Activated naive CD8-positive, alpha-beta T cell treated with anti-CD3 and anti-CD28 coated beads, Interleukin-2, amount 10 ng/mL, durations not matched to agents 7 days and 5 days (primary cell): ENCODE measurements at places on chromosomes 2 and 18. TPM values are rescaled to one million over a fixed set of nuclear protein-coding genes. Genes with fewer than 3 reads are reported as not detected.

The ERMN gene
- total RNA-seq = 3.6 TPM

DNA sequence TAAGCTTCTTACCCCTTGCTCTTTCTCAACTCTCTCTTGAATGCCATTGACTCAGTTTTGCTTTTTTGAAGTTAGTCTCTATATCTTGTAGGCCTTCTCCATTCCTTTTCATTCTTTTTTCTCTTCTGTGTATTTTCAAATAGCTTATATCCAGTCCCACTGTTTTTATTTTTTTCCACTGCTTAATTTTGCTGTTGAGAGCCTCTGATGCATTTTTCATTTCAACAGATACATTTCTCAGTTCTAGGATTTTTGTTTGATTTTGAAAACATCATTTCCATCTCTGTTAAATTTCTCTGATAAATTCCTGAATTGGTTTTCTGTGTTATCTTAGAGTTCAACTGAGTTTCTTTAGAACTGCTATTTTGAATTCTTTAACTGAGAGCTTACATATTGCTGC is 45.9 kb downstream of the MIB1 start:
- no peak for DNase-seq

DNA sequence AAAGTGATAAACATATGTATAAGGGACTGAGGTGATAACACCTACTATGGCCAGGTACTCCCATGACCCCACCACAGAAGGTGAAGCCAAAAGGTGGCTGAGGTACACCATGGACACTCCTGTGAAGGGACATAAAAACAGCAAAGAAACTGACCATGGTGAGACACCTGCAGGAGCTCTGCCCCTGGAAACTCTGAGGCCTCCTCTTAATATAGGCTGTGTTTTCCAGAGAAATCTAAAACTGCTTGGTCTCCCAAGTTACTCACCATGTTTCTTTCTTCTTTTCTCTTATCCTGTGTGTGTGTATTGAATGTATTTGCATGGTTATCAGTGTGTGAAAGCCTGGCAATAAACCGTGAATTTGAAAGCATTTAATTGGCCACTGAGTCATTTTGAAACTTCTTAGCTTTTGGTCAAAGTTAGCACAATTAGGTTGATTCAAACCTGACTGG is 739.3 kb upstream of the GCFC2 start:
- no peak for DNase-seq

- no peak for DNase-seq
Observed at GRCh38 chr2:162282765-162283425, 35.6 kb downstream of the IFIH1 start.

- no peak for DNase-seq
Observed at GRCh38 chr2:120878970-120879369, 143.3 kb downstream of the GLI2 start.

DNA sequence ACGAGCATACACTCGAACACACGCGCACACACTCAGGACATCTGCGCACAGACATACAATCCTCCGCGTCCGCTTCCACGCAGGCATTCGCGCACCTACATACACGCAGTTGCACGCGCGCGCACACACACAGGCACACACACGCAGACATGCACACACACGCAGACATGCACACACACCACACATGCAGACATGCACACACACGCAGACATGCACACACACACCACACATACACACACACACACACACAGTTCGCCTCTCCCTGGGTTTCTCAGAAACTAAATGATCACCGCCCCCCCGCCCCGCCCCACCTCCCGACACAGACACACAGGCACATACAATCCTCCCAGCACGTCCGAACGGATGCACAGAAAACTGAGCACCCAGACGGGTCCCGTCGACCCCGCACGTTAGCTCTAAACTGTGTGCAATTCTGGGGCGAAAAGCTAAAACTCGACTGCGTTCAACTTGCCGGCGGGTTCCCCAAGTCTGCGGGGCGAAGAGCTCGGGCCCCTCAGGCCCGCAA is 1.0 kb downstream of the EPHA4 start:
- DNase-seq = no peak

DNA sequence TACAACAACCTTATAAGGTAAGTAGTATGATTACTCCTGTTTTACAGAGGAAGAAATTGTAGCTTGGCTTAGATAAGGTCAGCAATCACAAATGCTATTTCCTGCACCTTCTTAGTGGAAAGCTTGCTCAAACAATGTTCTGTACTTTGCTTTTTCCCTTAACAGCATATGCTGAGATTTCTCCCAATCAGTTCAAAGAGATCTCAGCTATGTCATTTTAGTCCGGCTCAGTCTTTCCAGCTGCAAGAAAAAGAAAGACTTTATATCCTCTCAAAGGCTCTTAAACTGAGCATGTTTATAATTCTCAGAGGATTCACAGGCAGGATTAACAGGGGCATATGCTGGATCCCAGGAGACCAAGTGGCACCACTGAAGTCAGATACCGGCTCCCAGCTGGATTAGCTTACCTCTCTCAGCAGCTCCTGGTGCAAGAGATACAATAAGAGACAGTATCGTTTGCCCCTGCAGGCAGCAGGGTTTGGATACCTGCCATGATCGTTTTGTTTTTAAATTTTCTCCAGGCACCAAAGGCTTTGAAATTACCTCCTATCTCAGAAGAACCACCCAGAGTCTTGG is 29.5 kb downstream of the KIAA2012 start:
- DNase-seq = no peak
